Fibroblast of lung (primary cell): ENCODE measurements at places on chromosomes 4 and X. TPM values are rescaled to one million over a fixed set of nuclear protein-coding genes. Genes with fewer than 3 reads are reported as not detected.

Gene CSAG2
- not detected in 2 replicates for total RNA-seq

DNA sequence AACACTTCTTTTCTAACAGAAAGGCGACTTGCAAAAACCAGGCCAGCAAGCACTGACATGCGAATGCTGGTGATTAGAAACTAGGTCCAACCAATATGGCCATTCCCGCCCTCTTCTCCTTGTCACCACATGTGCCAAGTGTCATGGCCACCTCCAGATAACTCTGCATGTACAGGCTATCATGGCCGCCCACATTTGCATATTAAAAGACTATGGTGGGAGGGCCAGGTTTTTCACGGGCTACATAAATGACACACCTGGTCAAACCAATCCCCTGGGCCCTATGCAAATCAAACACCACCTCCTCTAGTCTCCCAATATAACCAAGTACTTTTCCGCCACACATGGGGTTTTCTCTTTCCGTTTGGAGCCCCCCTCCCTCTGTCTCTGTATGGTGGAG lies 40.1 kb downstream of the NUDT11 start:
- DNase-seq: no peak
- no peaks in the 10 kb centered on the region for H3K27me3 ChIP-seq
- no peak overlapping the region for H3K27ac ChIP-seq
- no peaks in the 10 kb centered on the region for H3K36me3 ChIP-seq

- no peaks in the 10 kb centered on the region for H3K4me1 ChIP-seq
- H3K27ac ChIP-seq: no peak overlapping the region
- no peak overlapping the region for H3K4me3 ChIP-seq
- DNase-seq: no peak
- no peaks in the 10 kb centered on the region for H3K27me3 ChIP-seq
- no peaks in the 10 kb centered on the region for H3K36me3 ChIP-seq
Measured at GRCh38 chr4:56206258-56206657, 181.0 kb downstream of the AASDH start.

Gene FAM184B
- under 0.01 TPM in 1 of 2 replicates, not detected in the other for total RNA-seq

GRCh38 chr4:108426493-108426892 lies 193.9 kb upstream of the RPL34 start:
- H3K4me1 ChIP-seq: peaks cover 3% of the 10 kb centered on the region
- no peaks in the 10 kb centered on the region for H3K27me3 ChIP-seq
- DNase-seq: peak; percentile 36
- H3K4me3 ChIP-seq: no peak overlapping the region

Gene PDE6B
- 2.1 and 2.8 TPM in 2 replicates for total RNA-seq

Gene LRIT3
- total RNA-seq: under 0.01 TPM in 2 replicates

GRCh38 chrX:20224814-20225487 lies 41.8 kb downstream of the RPS6KA3 start:
- no peaks in the 10 kb centered on the region for H3K27me3 ChIP-seq
- DNase-seq: peak; percentile 79
- H3K4me1 ChIP-seq: no peaks in the 10 kb centered on the region
- no peak overlapping the region for H3K4me3 ChIP-seq
- H3K27ac ChIP-seq: no peak overlapping the region

DNA sequence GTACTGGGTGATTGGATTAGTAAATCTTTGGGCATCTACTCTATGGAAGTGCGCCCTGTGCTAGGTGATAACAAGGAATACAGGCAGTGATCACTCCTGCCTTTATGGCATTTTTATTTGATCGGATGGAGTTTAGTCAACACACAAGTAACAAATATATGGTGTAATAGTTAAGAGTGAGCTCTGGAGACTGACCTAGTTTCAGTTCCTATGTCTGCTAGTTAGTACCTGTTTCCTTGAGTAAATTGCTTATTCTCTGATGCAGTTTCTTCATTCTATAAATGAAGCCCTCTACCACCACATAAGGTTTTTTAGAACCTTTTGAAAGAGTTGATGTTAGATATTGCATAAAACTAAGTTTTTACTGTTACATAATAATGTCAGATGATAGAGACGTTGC lies 134.6 kb downstream of the KDM6A start:
- H3K27ac ChIP-seq: no peak overlapping the region
- H3K4me1 ChIP-seq: peaks cover 3% of the 10 kb centered on the region
- H3K4me3 ChIP-seq: no peak overlapping the region

GRCh38 chrX:109990582-109991276 lies 12.2 kb upstream of the TMEM164 start:
- H3K36me3 ChIP-seq: no peaks in the 10 kb centered on the region
- H3K4me3 ChIP-seq: no peak overlapping the region
- H3K27ac ChIP-seq: no peak overlapping the region

DNA sequence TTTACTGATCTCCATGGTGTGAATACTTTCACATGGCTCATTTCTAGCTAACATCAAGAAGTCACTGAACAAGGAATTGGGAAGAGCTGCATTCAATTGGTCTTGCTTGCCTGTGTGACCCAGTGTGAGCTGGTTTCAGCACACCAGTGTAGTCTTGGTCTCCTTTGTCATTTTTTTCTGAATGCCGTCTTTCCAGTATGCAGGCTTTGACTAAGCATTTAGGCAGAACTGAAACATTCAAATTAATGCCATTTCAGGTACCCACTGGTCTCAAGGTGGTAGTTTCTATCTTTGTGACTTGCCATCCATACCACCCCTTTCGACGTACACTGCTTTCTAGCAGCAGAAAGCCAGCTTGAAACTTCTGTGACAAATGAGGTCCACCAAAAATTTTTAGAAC lies 550.5 kb upstream of the BOD1L1 start:
- no peak overlapping the region for H3K4me3 ChIP-seq
- no peak overlapping the region for H3K27ac ChIP-seq
- peaks cover 3% of the 10 kb centered on the region for H3K4me1 ChIP-seq
- H3K27me3 ChIP-seq: no peaks in the 10 kb centered on the region
- DNase-seq: no peak

DNA sequence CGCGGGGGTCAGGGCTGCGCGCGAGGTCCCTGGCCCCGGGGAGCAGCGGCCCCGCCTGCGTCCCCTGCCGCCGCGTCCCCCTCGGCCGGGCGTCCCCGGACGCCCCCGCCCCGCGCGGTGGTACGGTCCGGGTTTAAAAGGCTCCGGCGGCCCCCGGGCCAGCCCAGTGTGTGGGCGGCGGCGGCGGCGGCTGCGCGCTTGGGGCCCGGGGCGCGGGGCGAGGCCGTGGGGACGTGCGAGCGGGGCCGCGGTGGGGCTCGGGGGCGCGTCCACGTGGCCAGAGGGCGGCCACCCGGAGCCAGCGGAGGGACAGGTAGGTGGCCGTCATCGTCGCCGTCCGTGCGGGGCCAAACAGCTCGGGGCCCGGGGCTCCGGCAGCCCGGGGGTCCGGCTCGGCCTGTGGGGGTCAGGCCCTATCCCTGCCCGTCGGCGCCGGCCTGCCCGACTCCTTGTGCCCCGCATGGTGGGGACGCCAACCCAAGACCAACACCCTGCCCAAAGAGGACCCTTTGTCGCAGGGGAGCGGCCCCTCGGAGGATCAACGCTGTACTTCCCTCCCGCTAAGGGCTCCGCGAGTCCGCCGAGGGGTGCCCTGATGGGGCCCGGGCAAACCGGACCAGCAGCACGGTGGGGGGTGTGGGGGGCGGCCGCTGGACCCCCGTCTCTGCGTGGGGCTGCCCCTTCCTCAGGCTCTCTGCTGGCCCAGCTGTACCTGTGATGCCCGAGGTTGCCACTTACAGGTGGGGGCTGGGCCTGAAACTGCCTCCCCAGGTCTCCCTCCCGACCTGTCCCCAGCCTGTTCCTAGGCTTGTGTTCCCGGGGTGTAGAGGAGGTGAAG lies at the start of gene PLXNA3:
TSS of gene PLXNA3 (plus strand) at position 166 of the 838 bp plus-strand sequence. CDS start 1,903 bp downstream, outside the sequence.
- no peaks in the 10 kb centered on the region for H3K27me3 ChIP-seq
- H3K27ac ChIP-seq: no peak within 1 kb of the TSS
- no peak for DNase-seq
- peak within 1 kb of the TSS; percentile 73 for H3K4me3 ChIP-seq

DNA sequence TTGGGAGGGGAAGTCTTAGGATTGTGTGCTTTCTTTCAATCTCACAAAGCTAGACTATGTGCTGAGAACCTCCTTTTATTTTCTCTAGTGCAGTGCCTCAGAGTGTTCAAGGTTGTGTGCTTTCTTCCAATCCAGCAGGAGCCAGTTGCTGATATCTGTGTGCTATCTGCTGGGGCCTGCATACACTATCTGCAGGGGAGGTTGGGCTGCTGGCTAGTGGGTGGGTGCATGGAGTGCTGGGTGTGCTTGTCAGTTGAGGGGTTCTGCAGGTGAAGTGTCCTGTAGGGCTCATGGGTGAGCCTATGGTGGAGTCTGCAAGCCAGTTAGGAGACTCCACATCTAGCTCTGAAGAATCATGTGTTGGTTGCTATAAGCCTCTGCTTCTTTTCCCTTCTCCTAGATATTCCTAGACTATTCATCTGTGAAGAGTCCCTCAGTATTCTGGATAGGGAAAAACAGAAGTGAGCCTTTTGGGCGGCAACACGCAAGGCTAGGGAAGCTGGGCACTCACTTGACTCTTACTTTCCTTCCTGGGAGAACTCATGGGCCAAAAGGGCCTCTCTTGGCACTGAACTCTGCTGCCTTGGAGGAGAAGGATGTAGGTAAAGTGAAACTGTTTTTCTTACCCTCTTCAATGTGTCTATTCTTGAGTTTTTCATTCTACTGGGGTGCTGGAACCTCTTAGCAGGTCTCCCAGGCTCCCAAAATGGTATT lies 8.0 kb upstream of the CISD2 start:
- H3K4me3 ChIP-seq: no peak overlapping the region
- no peaks in the 10 kb centered on the region for H3K4me1 ChIP-seq
- DNase-seq: no peak
- H3K27ac ChIP-seq: no peak overlapping the region
- no peaks in the 10 kb centered on the region for H3K36me3 ChIP-seq

GRCh38 chrX:139816204-139816603 lies 108.2 kb upstream of the MCF2 start:
- no peaks in the 10 kb centered on the region for H3K4me1 ChIP-seq
- no peak for DNase-seq
- H3K27me3 ChIP-seq: no peaks in the 10 kb centered on the region
- no peak overlapping the region for H3K4me3 ChIP-seq
- no peaks in the 10 kb centered on the region for H3K36me3 ChIP-seq

- DNase-seq: peak; percentile 48
- H3K27ac ChIP-seq: no peak overlapping the region
- no peak overlapping the region for H3K4me3 ChIP-seq
- no peaks in the 10 kb centered on the region for H3K27me3 ChIP-seq
- H3K36me3 ChIP-seq: no peaks in the 10 kb centered on the region
Measured at GRCh38 chr4:141140391-141141200, 7.3 kb upstream of the RNF150 start.

Gene KCND1
- total RNA-seq: 0.77 and 1.3 TPM in 2 replicates
